ENCODE measurements at places on chromosomes 12 and 14.
A peak's percentile ranks its signal among the peaks of the same experiment; 100 is the strongest.

DNA sequence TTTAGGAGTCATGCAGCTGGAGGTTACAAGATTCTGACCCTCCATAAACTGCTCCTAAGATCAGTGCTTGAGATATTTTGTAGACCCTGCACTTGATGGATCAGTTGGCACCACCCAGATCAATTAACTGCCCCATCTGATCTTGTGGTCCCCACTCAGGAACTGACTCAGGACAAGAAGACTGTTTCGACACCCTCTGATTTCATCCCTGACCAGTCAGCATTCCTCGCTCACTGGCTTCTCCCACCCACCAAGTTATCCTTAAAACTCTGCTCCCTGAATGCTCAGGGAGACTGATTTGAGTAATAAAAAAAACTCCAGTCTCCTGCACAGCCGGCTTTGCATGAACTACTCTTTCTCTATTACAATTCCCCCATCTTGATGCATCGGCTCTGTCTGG is 360.2 kb downstream of the GALC start:
- DNase-seq, result no peak

DNA sequence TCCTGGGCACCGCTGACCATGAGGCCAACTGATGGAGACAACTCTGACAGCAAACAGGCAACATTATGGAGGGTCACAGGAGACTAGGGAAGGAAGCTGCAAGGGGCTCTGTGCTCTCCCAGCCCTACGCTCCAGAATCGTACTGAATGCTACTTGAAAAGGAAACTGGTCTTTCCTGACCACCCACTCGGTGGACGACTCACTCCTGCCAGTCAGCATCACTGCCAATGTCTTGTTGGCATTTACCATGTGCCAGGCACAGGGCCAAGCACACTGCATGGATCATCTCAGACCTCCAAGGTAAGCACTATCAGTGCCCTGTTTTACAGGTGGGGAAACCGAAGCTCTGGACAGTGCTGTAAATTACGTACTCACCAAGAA is 38.0 kb downstream of the CCDC85C start:
- DNase-seq, result no peak

- DNase-seq, result no peak
Observed at GRCh38 chr14:105047283-105048016, 17.8 kb downstream of the GPR132 start.

GRCh38 chr14:32312010-32312331 is 17.1 kb upstream of the AKAP6 start:
- DNase-seq, result no peak

GRCh38 chr14:87045246-87045645 is 947.7 kb downstream of the GALC start:
- no peak for DNase-seq

- no peak for DNase-seq
Observed at GRCh38 chr14:99821519-99822508, 28.6 kb downstream of the EML1 start.

DNA sequence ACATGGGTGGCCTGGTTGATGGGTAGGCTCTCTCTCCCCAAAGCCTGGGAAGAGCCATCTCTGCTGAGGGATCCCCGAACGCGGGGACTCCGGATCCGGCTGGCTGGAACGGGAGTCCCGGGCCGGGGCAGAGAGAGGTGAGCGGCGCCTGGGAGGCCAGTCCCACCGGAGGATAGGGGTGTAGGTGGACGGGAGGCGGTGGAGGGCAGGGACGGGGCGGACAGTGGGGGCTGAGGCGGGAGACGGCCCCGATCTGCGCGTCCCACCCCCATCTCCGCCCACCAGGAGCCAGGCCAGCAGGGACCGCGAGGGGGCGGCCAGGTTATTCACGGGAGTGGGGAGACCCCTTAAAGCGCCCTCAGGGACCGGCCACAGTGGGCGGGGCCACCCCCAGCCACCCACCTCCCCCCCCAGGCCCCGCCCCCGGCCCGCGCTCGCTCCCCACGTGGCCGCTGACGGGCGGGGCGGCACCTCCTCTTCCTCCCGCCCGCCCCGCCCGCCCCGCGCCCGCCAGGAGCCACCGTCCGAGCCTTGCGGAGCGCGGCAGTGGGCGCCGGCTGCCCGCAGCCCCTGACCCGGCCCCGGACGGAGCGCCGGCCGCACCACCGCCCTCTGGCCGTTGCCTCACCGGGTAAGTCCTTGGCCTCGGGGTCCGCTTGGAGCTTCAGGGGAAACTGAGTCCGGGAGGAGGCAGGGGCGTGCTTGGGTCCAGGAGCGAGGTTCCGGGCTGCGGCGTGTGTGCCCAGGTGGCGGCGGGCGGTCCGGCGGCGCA is at the start of gene INF2:
Gene INF2 (plus strand): TSS at position 510 of the 772 bp plus-strand sequence. CDS start 11,748 bp downstream, outside the sequence.
- DNase-seq, result peak; percentile 83

GRCh38 chr14:71331403-71331802 is 424.1 kb downstream of the PCNX1 start:
- no peak for DNase-seq

DNA sequence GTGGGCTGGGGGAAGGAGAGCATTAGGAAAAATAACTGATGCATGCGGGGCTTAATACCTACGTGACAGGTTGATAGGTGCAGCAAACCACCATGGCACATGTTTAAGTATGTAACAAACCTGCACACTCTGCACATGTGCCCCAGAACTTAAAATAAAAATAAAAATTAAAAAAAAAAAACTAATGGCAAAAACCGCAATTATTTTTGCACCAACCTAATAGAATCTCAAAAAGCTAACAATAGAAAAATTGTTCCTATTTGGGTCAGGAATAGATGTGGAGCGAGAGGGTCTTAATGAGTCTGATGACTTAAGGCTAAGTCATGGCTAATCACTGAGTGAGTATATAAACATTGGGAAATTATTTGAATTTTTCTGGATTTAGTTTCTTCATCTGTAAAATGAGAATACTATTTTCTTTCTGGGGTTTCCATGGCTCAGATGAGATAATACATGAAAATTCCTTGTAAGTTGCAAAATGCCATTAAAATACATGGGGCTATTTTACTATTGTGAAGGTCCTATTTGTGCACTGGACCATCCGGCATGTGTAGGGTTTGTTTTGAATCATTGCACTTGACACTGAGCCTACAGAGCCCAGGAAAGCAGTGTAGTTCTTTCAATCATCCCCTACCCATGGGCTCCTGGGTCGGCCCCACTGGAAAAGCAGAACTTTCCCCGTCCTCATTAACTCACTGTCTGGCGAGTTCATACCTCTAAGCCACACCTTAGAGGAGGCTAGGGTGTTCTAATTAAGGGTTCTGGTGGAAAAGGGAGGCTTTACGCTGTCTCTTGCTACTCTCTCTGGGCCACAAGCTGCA is 164.1 kb upstream of the NTF3 start:
- DNase-seq, result no peak

DNA sequence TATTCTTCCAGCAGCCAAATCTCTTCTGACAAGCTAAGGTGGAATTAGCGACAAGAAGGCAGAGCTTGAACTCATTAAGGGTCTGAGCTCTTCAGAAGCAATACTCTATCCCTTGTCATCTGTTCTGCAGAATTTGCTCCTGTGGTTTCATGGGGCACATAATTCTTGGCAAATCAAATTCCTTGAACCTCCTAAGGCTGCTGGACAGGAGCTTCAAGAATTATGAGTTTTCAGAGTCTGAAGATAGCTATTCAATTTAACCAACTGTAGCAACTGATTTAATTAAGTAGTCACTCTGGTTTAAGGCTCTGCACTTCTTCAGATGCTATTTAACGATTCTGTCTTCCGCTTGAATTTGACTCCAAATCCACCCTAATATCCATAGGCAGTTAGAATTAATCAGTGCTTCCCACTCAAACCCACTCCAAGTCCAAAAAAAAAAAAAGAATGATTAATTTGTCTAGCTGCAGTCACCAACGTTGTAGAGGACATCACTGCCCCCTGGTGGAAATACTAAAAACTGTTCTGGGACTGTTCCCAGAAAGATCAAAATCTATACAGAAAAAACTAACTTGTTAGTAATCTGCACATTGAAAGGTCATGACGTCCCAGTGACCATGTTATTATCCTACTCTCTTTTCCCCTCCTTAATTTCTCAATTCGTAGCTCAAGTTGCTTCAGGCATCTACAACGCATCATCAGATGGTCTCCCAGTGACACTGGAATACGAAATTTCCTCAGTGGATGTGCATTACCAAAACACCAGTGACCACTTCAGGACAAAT is 169.9 kb downstream of the KIF21A start:
- peak; percentile 29 for DNase-seq

GRCh38 chr12:93727911-93728310 is 50.7 kb downstream of the CRADD start:
- DNase-seq, result no peak

DNA sequence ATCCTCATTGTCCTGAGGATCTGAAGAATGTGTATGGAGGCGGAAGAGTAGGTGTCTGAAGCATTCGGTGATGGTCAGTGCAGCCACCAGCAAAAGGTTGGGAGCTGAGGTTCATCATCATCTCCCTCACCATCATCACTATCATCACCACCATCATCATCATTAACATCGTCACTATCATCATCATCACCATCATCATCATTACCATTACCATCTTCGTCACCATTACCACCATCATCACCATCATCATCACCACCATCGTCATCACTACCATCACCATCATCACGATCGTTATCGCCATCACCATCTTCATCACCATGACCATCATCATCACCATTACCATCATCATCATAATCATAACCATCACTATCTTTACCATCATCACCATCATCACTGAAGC is 90.8 kb upstream of the TMEM132D start:
- DNase-seq, result no peak

DNA sequence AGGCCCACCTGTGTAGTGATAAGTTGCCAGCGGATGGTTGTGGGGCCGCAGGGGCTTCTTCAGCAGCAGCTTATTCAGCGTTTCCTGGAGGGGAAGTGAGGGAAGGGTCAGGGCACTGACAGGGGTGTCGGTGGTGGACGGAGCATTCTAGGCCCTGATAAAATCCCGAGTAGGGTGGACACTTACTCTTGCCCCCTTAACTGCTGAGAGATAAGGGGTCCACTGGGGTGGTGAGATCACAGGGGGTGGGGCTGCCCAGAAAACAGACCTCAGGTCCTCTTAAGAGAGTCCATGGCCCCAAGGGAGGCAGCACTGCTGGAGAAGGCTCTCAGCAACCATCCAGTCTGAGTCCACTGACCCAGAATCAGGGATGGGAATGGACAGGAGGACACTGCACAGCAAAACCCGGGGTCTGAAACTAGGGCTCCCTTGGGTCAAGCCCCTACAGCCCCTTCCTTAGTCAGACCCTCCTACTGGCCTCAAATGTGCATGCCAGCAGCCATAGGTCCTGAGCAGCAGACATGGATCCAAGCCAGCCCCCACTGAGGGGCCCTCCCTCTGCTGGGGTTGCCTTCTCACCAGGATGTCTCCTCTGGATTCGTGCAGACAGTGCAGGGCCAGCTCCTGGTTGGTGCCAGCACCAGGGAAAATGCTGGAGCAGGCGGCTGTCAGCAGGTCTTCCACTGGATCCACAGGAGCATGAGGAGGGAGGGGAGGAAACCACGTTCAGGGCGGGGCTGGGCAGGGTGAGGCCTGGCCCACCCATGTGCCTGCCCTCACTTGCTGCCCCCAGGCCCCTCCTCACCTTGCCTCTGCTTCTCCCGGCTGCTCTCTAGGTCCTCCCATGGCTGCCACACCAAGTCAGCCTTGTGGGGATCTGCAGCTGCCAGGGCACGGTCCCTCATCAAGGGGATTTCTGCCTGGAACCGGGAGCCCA is 12.1 kb upstream of the PNMA1 start:
- DNase-seq, result no peak

GRCh38 chr12:52631264-52631663 is 12.9 kb upstream of the KRT73 start:
- no peak for DNase-seq

DNA sequence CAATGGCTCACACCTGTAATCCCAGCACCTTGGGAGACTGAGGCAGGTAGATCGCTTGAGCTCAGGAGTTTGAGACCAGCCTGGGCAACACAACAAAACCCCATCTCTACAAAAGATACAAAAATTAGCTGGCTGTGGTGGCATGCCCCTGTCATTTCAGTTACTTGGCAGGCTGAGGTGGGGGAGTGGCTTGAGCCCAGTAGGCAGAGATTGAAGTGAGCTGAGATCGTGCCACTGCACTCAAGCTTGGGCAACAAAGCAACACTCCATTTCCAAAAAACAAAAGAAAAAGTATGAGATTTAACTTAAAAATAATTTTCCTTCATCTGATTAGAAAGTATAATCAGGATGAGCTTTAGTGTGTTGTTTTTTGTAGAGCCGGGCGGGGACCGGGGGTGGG is 47.9 kb upstream of the BCAT1 start:
- DNase-seq, result no peak

GRCh38 chr14:60116181-60116580 is 24.5 kb downstream of the PCNX4 start:
- DNase-seq, result no peak

DNA sequence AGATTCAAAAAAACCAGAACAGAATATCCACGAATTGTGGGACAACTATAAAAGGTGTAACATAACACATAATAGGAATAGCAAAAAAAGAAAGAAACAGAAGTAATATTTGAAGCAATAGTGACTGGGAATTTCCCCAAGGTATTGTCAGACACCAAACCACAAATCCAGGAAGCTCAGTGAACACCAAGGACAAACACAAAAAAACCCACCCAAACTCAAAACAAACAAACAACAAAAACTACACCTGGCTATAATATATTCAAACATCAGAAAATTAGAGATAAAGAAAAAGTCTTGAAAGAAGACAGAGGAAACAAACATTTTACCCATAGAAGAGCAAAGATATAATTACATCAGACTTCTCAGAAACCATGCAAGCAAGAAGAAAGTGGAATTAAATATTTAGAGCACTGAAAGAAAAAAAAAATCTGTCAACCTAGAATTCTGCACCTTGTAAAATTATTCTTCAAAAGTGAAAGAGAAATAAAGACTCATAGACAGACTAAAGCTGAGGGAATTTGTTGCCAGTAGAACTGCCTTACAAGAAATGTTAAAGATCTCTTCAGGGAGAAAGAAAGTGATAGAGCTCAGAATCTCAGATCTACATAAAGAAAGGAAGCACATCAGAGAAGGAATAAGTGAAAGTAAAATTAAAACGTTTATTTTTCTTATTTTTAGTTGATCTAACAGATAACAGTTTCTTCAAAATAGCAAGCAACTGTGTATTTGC is 12.1 kb upstream of the HMGA2 start:
- DNase-seq, result no peak

DNA sequence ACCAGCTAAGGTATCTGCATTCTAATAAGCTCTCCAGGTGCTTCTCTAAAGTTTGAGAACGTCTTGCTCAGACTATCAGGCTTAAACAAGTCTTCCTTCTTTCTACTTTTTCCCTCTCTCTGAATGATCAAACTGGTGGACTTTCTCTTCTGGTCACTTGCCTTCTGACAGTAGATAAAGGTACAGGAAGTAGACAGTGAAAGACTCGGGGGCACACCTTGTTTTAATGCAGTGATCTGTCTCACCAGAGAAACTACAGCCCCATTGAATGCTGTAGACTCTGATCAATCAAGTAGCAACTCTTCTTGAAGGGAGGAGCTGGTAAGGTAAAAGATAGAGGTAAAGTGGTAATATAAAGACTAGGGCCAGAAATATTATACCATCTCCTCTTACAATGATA is 48.1 kb upstream of the ATXN7L3B start:
- DNase-seq, result no peak

DNA sequence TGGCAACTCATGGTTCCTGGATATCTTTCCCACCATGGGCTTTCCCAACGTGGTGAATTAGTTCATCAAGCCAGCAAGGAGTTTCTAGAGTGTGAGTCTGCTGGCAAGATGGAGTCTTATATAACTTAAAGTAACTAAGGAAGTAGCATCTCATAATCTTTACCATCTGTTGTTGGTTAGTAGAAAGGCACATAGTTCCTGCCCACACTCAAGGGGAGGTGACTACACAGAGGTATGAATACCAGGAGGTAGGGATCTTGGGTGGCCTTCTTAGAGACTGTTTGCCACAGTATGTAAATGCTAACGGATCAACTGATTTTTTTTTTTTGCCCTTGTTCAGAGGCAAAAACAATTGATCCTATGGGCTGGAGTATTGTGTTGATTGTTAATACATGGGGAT is 446.9 kb downstream of the ATP23 start:
- DNase-seq, result no peak
